ENCODE measurements at places on chromosomes 7 and 10.
A peak's percentile ranks its signal among the peaks of the same experiment; 100 is the strongest.

- no peak for DNase-seq
Measured at GRCh38 chr7:155815332-155816191, 3.3 kb upstream of the SHH start.

- DNase-seq = no peak
Measured at GRCh38 chr10:7159517-7159916, 251.3 kb downstream of the SFMBT2 start.

GRCh38 chr10:74507951-74508350 is 318.4 kb upstream of the KAT6B start:
- DNase-seq = no peak

DNA sequence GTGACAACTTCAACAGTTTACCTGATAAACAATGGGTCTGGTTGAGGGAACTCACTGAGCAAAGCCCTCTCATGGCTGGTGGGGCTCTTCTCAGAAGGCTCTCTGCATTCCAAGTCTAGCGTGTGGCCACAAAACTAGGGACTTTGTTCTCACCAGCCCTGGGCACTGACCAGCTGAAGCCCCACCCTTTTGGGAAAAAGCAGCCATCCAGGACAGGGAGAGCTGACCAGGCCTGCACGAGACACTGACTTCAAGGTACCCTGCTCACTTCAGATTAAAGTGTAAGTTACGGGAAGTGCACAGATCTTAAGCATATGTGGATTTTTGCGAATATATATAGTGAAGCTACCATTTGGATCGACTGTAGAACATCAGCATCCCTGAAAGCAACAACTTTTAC is 67.4 kb upstream of the LRRC4 start:
- no peak for DNase-seq

- no peak for DNase-seq
Measured at GRCh38 chr10:13712476-13712836, 125.7 kb downstream of the PRPF18 start.

GRCh38 chr10:58781873-58782488 is 269.3 kb downstream of the BICC1 start:
- peak; percentile 29 for DNase-seq

- DNase-seq = no peak
Measured at GRCh38 chr7:4613846-4614548, 68.1 kb upstream of the FOXK1 start.

- DNase-seq = no peak
Measured at GRCh38 chr7:149860821-149861727, 12.7 kb upstream of the ATP6V0E2 start.
